ENCODE measurements at places on chromosomes 12 and 14.

DNA sequence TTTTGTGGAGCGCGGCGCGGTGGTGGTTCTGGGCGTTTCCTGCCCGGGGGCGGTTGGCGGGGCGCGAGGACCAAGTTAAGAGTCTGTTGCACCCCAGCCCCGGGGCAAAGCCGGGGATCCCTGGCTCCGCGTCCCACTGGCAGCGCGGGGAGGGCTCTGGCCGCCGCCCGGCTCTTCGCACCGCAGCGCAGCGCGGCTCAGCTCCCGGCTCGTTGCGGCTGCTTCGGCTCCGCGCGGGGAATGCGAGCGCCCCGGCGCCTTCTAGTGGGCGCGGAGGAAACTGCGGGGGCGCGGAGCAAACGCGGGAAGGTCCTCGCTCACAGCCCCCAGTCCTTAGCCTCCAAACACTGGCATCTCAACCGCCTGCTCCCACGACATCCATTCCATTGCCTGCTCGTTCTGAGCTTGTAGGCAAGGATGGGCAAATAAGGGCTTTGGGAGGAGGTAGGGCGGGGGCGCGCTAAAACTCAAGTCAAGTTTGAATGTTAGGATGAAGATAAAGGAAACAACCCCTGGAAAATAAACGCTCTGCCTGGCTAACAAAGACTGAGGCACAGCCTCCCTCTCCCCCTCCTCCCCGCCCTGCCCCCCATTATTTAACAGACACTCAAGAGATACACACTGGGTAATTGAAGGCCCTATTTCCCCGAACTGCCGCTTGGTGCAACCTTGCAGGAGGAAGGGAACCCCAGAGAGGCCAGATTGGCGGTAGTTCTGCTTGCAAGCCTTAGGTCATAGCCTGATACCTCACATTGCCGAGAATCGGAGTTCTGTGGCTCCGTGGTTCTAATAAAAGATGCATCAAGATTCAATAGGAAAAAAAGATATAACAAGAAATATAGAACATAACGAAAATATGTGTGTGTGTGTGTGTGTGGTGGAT is at the start of gene B4GALNT1:
Gene B4GALNT1, minus strand, starts transcription at position 244 of the 883 bp plus-strand sequence. CDS start 1,069 bp downstream, outside the sequence.
- DNase-seq, result peak; percentile 28

DNA sequence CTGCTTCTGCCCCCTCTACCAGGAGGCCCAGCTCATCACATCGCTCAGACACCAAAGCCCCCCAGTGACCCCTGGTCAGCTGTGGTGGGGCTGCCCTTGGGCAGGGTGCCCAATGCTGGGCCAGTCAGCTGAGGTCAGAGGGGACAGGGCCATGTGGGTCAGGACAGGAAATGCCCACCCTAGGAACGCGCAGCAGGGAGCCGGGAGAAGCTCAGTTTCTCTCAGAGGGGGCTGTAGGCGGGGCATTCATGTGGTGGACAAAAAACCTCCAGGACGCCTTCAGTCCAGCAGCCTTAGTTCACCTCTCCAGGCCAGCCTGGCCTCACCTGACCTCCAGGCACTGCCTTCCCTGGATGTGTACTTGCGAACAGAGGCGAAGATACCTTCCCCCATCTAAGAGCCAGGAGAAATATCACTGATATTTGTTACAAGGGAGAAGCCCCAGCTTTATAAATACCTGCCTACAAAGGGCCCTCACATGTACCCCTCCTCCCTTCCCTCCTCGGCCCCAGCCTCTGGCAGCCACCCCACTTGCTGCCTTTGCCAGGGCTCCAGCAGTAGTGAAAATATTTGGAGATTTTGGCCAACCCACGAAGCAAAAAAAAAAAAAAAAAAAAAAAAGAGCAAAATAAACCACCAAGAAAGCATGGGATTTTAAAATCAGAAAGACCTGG is 41.9 kb upstream of the PLEKHG6 start:
- DNase-seq, result no peak

- DNase-seq, result no peak
Observed at GRCh38 chr12:132449565-132450417, 40.2 kb upstream of the FBRSL1 start.

GRCh38 chr14:38989922-38990546 is 113.0 kb downstream of the SEC23A start:
- DNase-seq, result no peak

DNA sequence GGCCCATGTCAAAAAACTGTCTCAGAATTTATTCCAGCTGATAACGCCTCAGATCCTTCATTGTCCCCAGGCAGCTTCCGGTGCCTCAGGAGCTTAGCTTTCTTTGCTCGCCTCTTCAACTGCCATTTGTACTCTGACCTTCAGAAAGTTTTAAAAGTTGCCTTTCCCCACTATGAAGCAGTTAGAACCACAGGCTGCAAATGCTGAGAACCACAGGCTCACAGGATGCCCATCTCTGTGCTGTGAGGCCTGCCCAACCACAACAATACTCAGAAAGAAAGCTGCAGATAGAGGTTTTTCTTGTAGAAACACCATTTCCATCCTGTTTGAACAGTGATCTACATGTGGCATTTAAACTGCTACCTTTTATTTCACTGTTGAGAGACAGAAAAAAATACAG is 131.1 kb downstream of the PRKCH start:
- DNase-seq, result no peak

- no peak for DNase-seq
Observed at GRCh38 chr14:75487155-75487671, 35.1 kb upstream of the BATF start.

- peak; percentile 13 for DNase-seq
Observed at GRCh38 chr12:52903855-52904508, 894 bp downstream of the KRT8 start.

GRCh38 chr12:121277374-121277759 is 19.1 kb downstream of the CAMKK2 start:
- DNase-seq, result no peak

- no peak for DNase-seq
Observed at GRCh38 chr12:96623656-96624217, 134.4 kb downstream of the CFAP54 start.

- DNase-seq, result no peak
Observed at GRCh38 chr14:103296987-103297386, 37.0 kb upstream of the EIF5 start.

DNA sequence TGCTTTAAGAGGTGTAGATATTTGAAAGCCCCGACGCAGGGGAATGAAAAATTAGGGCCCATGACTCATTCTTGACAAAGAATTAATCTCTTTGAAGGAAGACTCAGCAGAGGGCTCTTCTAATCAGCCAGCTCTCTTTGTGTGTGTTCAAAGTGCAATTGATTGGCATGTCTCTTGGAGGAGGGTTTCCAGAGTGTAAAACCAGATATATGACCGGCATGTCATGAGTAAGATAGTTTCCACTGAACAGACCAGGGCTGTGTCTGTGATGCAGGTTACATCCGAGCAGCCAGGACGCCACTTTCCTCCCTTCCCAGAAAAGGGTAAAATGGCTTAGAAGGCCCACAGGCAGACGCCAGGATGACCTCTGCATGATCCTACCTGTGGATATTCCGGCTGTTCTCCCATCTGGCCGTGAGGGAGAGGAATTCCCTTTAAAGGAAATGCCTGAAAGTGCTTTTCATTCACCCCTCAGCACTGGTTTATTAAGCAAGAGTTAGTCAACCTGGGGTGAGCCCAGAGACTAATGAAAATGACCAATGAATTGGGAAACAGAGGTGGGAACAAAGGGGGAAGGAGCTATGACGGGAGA is 7.2 kb upstream of the KRT75 start:
- no peak for DNase-seq

- no peak for DNase-seq
Observed at GRCh38 chr14:96095581-96096476, 56.7 kb downstream of the C14orf132 start.

- no peak for DNase-seq
Observed at GRCh38 chr12:69150083-69150795, 89.1 kb upstream of the CPSF6 start.

- DNase-seq, result no peak
Observed at GRCh38 chr12:114733919-114734318, 49.9 kb upstream of the TBX3 start.

DNA sequence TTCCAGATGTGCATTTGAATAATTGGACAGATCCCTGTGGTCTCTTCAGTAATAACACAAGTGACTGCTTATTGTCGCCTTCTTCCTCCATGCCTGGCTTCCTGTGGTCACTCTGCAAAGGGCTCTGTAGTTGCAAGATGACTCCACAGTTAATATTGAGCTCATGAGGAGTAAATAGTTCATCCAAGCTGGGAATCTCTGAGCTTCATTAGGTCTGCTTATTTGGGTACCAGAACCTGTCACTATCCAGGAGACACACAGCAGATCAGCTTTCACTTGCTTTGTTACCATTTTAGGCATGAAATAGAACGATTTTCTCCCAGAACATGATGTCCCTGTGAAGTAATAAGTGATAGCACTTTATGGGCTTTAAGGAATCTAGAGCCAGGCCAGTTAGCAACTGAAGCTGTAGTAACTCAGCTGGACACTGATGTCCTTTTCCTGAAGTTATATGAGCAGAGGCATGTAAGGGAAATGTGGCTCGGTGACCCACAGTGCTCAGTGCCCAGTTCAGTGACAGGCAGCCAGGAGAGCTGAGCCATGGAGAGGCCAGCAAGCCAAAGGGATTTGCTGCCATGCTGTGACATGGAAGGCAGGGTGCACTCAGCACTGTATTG is 50.1 kb downstream of the CRADD start:
- no peak for DNase-seq

- DNase-seq, result no peak
Observed at GRCh38 chr12:15811214-15812127, 22.3 kb upstream of the EPS8 start.

GRCh38 chr12:6919588-6919987 is 5.2 kb downstream of the ENO2 start:
- no peak for DNase-seq

GRCh38 chr14:78202163-78202562 is 32.0 kb downstream of the NRXN3 start:
- DNase-seq, result no peak

GRCh38 chr12:101695706-101696105 is 1.7 kb upstream of the CHPT1 start:
- DNase-seq, result no peak

- no peak for DNase-seq
Observed at GRCh38 chr14:50366589-50366988, 30.1 kb downstream of the CDKL1 start.

DNA sequence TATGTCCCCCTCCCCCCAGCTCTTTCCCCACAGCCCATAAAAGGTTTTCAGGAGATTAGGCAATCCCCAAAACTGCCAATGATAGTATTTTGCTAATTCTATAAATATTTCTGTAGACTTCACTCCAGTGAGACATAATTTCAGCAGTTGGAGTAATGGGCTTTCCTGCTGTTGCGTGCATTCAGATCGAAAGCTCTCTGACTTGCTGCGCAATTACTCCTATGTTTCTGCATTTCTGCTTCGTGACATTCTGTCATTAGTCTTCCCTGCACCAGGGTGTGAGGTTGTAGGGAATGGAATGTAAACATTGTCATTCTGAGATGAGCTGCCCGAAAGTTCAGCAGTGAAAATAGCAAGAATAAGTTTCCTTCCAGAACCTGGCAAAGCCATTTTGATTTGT is 58.2 kb downstream of the SAMD4A start:
- DNase-seq, result no peak

GRCh38 chr14:33709283-33709682 is 241.6 kb downstream of the EGLN3 start:
- DNase-seq, result no peak

- DNase-seq, result no peak
Observed at GRCh38 chr12:132150780-132151144, 6.5 kb downstream of the NOC4L start.

- DNase-seq, result no peak
Observed at GRCh38 chr14:59318908-59319307, 130.4 kb downstream of the DAAM1 start.

DNA sequence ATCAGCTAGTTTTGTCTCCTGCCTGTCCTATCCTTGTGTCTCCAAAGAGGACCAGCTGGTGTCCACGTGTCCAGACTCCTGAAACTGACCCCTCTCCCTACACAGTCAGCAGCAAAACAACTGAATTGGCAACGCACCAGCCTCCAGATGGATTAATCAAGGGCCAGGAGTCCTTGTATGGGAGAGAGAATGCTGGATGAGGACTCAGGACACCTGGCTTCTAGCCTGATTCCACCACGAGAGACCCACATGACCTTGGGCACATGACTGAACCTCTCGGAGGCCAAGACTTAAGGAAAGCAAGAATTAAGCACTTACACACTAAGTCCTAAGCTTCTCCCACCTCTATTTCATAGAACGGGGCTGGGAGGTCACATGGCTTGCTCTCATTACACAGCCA is 60.4 kb upstream of the CMKLR1 start:
- DNase-seq, result no peak

- DNase-seq, result no peak
Observed at GRCh38 chr12:116964054-116965050, 53.6 kb downstream of the FBXW8 start.

DNA sequence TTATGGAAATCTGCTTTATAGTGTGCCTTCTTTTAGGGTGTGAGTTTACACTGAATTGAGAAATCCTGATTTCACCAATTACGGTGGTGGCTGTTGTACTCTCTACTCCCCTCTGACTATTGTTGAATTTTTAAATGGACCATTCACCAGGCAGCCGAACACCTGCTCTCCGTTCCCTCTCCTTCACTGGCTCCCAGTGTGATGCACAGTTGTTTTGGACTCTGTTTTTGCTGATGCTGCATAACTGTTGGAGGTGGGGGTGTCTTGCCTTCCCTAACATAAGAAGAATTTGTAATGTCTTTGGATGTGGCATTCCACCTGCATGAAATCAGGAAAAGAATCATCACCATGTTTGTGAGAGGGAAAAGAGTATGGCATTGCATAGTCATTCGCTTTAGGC is 341.2 kb downstream of the SNAPC1 start:
- DNase-seq, result no peak

- no peak for DNase-seq
Observed at GRCh38 chr12:45343269-45344051, 127.6 kb downstream of the ANO6 start.

GRCh38 chr14:101858791-101859537 is 97.5 kb downstream of the PPP2R5C start:
- DNase-seq, result no peak

DNA sequence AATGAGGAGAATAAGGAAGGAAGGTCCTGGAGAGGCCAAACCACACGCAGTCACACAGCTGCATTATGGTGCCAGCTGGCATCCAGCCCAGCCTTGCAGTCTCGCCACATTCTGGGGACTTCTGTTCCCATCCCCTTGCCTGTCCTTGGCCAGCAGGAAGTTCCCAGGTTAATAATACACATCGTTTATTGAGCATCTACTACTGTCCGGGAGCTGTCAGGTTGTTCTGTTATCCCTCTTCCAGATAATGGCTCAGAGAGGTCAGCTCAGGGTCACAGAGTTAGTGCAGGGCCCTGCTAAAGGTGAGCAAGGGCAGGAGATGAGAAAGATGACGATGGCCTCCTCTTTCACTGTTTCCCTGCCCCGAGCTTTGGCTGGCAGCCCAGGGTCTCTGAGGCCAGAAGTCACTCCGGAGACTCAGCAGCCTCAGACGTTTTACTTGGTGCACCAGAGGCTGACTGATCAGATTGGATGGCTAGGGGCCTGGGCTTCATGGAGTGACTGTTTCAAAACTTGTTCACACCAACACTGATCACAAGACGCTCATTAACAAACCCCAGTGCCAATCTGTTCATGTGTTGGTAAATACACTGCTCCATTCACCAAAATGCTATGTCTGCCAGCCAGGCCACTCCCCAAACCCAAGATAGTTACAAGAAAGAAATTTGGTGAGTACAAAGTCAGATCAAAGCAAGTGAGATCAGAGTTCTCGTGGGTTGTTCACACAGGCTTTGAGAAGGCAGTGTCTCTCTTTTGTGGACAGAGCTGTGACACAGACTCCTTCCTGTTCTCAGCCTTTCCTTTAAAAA is 79.2 kb downstream of the B4GALNT3 start:
- DNase-seq, result no peak

- DNase-seq, result no peak
Observed at GRCh38 chr14:106538201-106538600, 1011.8 kb downstream of the TMEM121 start.
